ENCODE measurements at places on chromosomes 11 and 22. TPM values are rescaled to one million over a fixed set of nuclear protein-coding genes. Genes with fewer than 3 reads are reported as not detected.

- peak; percentile 64 for DNase-seq
Measured at GRCh38 chr11:27477831-27478230, 5.2 kb upstream of the LGR4 start.

- peak; percentile 34 for DNase-seq
Measured at GRCh38 chr11:103047837-103048236, 44.1 kb downstream of the DCUN1D5 start.

The NLRX1 gene
- 17.7 TPM for total RNA-seq

The OR51Q1 gene
- total RNA-seq: not detected

The TUBA8 gene
- total RNA-seq: 0.32 TPM

Measured in fibroblast of villous mesenchyme (primary cell).